ENCODE measurements at places on chromosomes 2 and 18.

GRCh38 chr2:75173740-75174139 is 25.6 kb downstream of the TACR1 start:
- DNase-seq, result no peak

DNA sequence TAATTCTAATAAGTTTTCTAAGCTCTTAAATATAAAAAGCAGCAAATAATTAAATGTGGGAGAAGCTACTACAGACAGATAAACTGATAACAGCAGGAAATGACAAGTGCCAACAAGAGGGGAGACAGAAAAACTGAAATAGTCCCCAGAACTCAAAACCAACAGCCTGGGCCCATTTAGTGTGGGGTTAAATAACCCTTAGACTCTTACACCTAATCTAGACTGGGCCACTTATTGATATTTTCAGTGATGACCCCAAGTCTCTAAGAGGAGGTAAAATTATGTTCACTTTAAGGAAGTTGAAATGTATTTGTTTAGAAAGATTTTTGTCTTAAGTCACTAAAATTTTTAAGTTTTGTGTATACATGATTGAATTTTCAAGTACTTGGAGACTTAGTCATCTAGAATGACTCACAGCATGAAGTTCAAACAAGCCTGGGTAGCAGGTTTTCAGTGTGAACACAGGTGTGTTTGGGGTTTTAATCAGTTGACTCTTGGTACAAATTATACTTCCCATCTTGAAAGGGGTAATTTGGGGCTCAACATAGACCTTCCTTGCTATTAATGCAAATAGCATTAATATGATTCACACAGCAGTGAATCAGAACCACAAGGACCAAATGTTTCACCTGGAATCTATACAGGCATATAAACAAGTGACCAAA is 54.9 kb upstream of the MYO3B start:
- DNase-seq, result peak; percentile 32

DNA sequence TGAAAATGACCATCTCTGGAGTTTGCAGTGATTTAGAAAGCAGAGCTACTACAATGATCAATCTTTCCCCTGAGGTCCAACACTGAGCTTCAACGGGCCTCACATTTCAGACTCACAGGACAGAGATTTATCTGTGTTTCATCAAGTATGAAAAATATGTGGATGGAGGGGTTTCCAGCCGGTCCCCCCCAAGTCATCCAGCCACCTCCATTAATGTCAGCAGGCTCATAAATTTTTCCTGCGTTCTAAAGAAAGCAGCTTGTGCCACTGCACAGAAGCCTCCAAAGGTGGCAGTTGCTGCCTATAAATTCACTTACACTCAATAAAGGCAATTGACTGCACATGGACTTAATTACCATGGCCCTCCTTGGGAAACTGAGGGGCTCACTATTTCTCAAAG is 117.4 kb upstream of the ACKR3 start:
- no peak for DNase-seq

DNA sequence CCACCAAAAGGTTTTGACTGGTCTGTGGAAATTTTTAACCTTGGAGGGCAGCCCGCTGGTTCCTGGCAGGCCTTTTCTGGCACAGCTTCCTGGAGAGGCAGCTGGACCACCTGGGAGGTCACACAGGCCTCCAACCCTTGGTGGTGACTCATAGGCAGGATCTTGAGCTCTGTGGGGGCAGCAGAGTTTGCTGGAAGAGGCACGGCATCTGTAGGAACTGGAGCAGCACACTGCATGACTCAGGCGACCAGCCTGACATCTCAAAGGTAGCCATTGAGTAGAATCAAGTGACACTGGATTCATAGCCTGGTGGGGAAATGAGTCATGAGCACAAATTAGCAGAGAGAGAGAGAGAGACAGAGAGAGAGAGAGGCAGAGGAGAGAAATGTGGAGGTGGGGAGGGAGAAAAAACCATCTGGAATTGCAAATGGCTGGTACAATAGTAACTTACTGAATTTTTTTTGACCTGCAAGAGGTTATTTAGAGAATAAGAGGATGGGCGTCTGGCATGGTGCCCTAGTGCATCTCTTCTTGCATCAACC is 57.4 kb downstream of the TRPM8 start:
- peak; percentile 98 for DNase-seq

- DNase-seq, result no peak
These were observed 64.0 kb upstream of the ZSWIM2 start for GRCh38 chr2:186912979-186913378.

GRCh38 chr18:35835833-35836232 is 136.6 kb upstream of the RMP24 start:
- DNase-seq, result no peak

DNA sequence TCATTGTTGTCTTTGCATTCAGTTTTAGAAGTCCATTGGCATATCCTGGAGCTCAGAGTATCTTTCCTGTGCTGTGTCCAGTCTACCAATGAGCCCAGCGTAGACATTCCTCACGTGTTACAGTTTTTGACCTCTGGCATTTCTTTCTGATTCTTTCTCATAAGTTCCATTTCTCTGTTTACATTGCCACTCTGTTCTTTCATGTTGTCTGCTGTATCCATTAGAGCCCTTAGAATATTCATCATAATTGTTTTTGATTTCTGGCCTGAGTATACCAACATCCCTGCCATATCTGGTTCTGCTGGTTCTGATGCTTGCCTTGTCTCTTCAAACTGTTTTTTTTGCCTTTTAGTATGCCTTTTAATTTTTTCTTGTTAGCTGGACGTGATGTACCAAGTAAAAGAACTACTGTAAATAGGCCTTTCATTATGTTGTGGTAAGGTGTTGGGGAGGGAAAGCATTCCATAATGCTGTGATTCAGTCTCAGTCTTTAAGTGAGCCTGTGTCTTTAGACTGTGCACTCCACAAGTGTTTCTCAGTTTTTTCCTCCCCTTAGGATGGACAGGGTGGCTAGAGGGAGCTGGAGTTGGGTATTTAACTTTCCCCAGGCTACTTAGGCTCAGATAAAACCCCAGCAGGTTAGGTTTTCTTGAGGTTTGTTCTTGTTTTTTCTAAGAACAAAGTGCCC is 35.6 kb downstream of the CEP192 start:
- no peak for DNase-seq

- DNase-seq, result no peak
These were observed 978 bp upstream of the TUBA4A start for GRCh38 chr2:219254590-219255201.

DNA sequence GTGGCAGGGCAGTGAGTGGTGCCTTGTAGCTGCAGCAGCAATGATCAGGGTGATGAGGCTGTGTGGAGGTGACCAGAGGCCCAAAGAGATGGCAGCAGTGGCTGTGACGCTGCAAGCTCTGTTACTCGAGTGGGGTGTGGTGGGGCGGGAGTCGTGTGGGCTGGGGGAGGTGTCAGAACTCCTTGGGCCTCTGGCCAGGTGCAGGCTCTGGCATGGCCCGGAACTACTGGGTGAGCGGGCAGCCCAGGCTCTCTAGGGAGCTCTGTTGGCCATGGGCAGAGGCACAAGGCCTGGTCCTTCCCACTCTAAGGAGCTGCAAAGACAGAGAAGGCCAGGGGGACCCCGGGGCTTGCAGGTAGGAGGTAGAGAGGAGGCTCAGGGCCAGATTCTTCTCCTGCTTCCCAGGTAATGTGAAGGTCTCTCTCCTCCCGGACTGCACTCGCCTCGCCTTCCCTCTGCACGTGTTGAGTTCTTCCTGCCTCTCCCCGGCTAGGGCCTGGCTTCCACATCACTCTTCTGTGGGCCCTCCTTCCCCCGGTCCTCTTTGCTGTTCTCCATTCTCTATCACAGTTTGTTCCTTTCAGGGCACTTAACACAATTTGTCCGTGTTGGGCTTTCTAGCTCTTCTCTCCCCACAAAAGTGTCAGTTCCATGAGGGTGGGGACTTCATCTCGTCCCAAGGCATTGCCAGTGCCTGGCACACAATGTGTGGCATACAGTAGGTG is 114.8 kb downstream of the MCFD2 start:
- no peak for DNase-seq

GRCh38 chr2:119366161-119366648 is 429 bp downstream of the C2orf76 start:
- DNase-seq, result no peak

DNA sequence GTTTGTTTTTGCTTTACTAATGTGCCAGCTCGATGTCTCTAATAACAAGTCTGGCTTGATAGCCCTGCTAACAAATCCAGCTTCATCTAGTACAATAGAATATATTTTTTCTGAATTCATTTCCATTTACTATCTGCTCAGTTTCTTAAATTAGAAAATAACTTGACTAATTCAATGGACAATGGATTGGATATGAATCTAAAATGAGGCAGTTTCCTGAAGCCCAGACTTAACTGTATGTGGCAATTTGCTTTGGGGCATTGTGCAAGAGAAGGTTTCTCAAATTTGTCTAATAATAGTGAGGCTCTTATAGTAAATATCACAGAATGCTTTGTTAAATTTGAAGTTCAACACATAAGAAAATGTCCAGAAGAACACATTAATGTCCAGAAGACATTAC is 25.8 kb downstream of the CALCRL start:
- no peak for DNase-seq

DNA sequence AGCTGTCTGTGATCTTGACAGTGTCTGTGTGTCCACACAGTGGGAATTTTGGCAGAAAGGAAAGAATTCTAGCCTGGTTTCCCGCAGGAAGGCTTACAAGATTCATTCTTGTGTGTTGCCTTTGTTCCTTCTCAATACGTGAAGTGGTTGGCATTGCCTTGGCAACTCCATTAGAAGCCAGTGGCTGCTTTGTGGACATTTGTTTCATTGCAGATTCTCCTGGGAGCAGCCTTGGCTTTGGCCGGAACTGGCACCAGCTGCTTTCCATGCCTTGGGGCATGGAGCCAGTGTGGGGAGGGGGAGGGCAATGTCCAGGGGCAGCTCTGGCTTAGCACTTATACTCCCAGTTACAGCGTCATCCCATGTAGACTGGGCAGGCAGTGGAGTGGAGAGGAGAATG is 39.4 kb downstream of the KIF5C start:
- DNase-seq, result no peak

GRCh38 chr2:97982621-97983020 is 13.1 kb downstream of the TMEM131 start:
- DNase-seq, result no peak

- no peak for DNase-seq
These were observed 93.9 kb downstream of the SPTBN1 start for GRCh38 chr2:54549917-54550518.

- no peak for DNase-seq
These were observed 202.3 kb downstream of the PLCL1 start for GRCh38 chr2:198006733-198007132.

DNA sequence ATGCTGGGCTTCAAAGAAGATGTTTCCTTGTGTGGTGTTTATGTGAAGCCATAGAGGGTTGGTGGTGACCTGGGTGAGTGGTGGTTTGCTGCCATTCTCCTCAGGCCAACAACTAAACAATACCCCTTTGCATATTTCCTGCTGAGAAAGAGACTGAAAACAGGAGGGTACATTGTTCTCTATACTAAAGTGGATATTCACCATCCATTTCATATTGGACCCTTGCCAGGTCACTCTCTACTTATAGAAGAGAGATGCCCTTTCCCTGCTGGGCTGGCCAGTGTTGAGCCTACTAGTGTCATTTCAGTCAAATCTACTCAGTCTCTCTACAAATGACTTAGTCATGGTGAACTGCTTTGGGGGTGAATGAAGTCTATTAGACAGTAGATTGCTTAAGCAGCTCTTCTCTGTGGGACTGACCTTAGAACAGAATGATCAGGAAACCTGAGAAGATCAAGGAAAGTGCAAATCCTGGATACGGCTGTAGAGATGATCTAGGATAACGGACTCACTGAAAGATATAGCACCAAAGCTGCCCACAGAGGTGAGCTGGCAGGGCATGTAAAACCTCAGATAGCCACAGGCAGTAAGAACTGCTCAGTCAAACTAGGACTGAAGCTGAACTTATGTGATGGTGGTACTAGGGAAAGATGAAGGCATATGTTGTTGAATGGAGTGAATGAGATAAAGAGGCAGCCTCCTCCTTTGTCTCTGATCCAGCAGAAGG is 154.9 kb downstream of the MYO3B start:
- DNase-seq, result no peak

- peak; percentile 50 for DNase-seq
These were observed 12.3 kb upstream of the TFCP2L1 start for GRCh38 chr2:121297217-121297830.

GRCh38 chr2:85584354-85584856 is at the start of gene VAMP5:
VAMP5 (plus strand) TSS chr2:85584431; CDS start chr2:85584491, 60 bp downstream.
- no peak for DNase-seq

DNA sequence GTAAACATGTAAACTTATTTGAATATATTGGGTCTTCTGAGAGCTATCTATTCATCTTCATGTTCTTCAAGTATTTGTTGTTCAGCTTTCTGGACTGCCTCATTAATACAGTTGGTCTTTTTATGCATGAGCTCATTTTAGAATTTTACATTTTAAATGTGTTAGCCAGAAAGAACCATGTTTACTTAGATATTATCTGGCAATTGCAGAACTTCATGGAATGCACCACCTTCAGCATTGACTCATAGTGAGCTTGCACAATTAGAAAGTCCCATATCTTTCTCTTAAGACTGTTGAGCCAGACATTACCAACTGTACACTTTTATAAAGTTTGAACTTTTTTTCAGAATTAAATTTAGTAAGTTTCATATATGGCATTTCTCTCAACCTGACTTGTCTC is 536.7 kb downstream of the RIT2 start:
- no peak for DNase-seq

DNA sequence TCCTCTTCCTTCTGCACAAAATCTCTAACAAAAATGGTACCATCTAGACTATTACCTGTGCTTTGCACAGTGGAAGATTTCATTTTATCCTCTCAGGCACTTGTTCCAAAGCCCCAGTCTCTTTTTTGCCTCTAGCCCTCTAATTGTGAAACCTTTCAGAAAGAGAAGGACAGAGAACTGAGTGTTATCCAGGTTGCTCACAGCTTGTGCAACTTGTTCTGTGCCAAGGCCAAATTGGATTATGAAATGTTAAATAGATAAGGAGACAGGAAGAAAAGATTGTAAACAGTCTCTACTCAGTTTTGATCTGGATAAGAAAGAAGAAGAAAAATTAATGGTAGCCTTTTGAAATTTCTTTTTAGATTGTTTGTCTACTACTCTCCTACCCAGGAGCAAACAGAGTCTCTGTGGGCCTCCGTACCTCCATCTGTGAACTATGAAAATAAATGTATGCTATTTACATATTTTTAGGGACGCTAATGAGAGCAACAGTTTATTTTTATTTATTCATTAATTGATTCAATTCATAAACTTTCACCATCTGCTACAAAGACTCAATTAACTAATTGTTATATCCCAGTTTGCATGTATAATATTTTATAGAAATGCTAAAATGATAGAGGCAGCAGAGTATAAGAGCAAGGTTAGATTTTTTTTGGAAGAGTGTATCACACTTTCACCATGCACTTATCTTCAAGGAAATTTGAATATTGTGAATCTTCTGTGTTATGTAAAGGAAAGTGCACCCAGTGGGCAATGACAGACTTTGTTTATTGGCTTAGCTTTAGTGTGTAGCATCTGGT is 339.0 kb upstream of the ETAA1 start:
- no peak for DNase-seq

DNA sequence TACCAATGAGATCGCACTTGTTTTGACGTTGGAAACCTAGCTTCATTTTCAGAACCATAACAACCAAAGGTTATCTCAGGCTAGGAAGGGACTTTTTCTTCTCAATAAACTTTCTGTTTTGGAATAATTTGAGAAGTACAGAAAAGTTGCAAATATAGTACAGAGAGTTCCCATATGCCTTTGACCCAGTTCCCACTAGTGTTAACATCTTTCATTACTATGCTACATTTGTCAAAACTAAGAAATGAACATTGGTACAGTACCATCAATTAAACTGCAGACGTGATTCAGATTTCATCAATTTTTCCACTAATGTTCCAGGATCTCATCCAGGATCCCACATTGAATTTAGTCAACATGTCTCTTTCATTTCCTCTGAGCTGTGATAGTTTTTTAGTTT is 111.6 kb downstream of the ATL2 start:
- no peak for DNase-seq
